ENCODE measurements at places on chromosomes 7 and 10.

DNA sequence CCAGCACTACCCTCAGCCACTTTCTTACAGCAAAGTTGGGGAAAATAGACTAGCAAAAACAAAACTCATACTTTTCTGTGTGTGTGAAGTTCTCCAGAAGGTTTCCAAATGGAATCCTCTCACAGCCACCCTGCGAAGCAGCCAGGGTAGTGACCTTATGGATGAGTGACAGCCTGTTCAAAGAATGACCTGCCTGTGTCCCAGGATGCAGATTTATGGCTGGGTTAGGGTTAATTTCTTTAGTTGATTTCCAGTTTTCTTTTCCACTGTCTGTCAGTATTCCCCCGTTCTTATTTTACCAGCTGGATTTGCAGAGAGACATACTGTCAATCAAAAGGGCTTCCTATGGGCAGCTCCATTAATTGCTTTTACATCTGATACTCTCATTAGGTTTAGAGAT is 2.4 kb upstream of the SEMA4G start:
- DNase-seq = no peak

- no peak for DNase-seq
Observed at GRCh38 chr10:72610466-72610865, 15.4 kb downstream of the MICU1 start.

- DNase-seq = no peak
Observed at GRCh38 chr7:128167791-128168666, 73.0 kb upstream of the LEP start.

DNA sequence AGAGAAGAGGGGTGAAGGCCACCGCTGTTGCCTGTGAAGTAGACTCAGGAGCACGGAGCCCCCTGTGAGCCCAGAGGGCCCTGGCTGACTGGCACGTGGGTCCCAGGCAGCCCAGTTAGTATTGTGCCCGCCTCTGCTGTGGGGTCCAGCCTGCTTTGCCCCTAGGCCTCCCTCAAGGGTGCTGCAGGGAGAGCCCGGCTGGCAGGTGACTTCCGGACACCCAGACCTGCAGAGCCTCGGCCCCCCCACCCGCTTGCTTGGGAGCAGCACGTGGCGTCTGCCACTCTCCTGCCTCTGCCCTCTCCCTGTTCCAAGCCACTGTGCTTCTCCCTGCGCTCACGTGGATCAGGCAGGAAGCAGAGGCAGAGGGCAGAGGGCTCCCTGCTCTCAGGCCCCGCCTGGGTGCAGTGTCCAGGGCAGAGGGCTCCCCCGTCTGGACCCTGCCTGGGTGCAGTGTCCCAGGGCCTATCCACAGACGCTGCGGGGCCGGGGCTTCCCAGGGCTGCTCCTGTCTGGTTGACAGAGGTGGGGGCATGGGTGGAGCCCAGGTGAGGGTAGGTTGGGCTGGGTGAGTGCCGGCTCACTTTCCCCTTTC is 88.4 kb downstream of the DNAJB6 start:
- no peak for DNase-seq

- DNase-seq = no peak
Observed at GRCh38 chr10:76185471-76186301, 754.3 kb downstream of the LRMDA start.

- no peak for DNase-seq
Observed at GRCh38 chr10:101778781-101779543, 3.0 kb upstream of the FGF8 start.

- DNase-seq = no peak
Observed at GRCh38 chr7:106870983-106871410, 5.9 kb downstream of the PIK3CG start.

GRCh38 chr10:118926072-118926417 is 103.5 kb upstream of the NANOS1 start:
- no peak for DNase-seq

DNA sequence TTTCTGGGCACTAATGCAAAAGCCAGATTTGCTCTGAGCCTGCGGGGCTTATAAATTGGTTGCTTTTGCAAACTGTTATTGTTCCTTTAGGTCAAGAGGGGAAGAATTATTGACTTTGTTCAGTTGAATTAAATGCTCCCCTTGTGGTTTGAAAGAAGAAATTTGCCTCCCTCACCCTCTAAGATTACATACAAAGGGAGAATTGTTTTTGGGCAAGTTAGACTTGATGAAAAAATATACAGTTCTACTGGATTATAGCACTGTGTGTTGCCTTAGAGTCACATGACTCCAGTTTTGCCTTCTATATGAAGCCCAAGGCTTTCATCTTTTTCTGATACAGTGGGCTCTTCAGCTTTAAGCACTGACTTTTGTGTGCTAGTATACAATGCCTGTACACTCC is 1265.8 kb upstream of the LRRTM3 start:
- no peak for DNase-seq

DNA sequence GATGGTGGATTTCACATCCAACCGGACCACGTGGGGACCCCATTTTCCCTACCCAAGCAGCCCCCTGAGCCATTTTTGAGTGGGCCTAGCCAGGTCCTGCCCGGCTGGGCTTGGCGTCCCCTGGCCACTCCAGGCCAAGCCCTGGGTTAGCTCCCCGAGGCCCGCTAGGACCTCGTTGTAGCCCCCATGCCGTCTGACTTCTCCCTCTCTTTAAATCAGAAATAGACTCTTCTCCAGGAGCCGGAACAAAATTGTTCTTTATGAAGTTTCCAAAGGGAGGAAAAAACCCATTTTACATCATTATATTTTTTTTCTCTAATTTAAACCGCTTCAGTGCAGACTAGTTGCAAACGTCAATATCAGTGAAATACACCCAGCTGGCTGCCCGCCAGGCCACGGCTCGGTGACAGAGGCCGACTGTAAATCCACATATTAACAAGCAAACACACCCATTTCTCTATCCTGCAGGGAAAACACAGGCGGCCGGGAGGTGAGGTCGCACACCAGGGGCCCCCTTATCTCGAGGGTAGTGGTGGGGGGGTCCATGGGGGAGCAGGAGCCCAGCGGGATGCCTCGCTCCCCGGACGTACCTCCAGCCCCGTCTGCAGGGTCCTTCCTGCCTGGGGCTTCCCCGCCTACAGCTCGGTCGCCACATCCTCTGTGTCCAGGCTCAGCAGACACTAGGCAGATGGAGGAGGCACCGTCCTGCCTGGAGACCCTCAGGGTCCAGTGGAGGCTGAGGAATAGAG is 72.7 kb downstream of the ELFN1 start:
- DNase-seq = no peak

All from activated T-cell treated with anti-CD3 and anti-CD28 coated beads for 24 hours (primary cell).